Ovary (tissue), 10 donors: ENCODE measurements at places on chromosomes 12 and 14. TPM values are rescaled to one million over a fixed set of nuclear protein-coding genes. Genes with fewer than 3 reads are reported as not detected.

GRCh38 chr14:49993565-49993964 is 100.7 kb downstream of the ARF6 start:
- DNase-seq = no peak

The GRIN2B gene
- under 0.01 TPM for total RNA-seq

The MYO1H gene
- not detected for total RNA-seq

DNA sequence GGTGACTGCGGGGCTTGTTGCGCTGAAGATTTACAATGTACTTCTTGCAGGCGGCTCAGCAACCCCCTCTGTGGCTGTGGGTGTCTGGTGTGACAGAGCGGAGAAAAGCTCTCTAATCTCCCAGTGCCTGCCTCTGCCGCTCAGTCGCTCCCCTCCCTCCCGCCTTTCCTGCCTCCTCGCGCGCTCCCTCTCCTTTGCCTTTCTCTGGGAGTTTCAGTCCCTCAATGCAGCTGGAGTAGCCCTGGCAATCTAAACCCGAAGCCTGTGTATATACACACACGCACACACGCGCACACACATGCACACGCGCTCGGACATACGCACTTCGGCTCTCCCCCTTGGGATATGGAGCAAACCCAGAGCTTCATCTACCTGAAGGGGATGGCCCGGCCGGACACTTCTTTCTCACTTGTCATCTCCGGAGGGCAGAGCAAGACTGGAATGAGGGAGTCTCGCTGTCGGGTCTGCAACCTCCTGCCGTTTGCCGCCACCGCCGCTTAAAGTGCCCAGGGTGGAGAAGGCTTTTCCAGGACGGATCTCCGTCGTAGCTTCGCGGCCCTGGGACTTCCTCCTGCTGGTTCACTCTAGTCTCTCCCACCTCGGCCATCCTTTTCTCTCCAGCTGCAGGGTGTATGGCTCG is 599 bp upstream of the TRHDE start:
- peak; percentile 44 for DNase-seq

The PIWIL1 gene
- total RNA-seq = 1.3 TPM

The HOXC11 gene
- not detected for total RNA-seq

- no peak for DNase-seq
Observed at GRCh38 chr14:83257466-83258439, 1724.1 kb upstream of the SEL1L start.

The ZNF664 gene
- total RNA-seq = 67.8 TPM

DNA sequence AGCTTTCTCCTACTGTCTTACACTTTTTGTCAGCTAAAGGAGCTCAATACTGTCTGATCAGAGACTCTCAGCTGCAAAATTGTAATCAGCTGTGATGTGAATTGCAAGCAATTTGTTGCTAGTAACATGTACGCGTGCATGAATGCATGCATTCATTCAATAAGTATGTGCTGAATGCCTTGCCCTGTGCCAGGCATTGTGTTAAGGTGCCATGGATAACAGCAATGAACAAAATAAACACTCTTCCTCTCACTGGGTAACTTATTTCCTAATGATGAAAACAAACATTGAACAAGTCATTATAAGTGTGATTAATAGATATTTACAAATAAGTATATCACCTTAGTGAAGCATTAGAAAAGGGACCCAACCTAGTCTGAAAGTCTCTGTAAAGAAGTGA is 163.2 kb upstream of the ARID2 start:
- DNase-seq = no peak

DNA sequence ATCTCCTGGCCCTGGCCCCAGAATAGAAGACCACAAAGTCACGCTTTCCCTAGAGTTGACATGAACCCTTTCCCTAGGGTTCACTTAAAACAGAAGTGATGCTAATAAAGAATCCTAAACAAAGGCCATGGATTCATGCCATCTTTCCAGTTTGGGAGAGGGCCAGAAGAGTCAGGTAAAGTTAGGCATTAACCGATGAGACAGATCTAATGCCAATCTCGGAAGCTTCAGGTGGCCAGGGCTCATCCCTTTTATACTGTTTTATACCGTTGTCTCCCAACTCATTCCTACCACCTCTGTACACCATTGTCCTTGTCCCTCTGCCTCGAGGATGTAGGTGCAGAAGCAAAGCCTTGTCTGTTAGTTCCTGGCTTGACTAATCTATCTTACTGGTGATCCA is 22.8 kb upstream of the ACTR10 start:
- no peak for DNase-seq

The SLC39A5 gene
- 0.73 TPM for total RNA-seq

DNA sequence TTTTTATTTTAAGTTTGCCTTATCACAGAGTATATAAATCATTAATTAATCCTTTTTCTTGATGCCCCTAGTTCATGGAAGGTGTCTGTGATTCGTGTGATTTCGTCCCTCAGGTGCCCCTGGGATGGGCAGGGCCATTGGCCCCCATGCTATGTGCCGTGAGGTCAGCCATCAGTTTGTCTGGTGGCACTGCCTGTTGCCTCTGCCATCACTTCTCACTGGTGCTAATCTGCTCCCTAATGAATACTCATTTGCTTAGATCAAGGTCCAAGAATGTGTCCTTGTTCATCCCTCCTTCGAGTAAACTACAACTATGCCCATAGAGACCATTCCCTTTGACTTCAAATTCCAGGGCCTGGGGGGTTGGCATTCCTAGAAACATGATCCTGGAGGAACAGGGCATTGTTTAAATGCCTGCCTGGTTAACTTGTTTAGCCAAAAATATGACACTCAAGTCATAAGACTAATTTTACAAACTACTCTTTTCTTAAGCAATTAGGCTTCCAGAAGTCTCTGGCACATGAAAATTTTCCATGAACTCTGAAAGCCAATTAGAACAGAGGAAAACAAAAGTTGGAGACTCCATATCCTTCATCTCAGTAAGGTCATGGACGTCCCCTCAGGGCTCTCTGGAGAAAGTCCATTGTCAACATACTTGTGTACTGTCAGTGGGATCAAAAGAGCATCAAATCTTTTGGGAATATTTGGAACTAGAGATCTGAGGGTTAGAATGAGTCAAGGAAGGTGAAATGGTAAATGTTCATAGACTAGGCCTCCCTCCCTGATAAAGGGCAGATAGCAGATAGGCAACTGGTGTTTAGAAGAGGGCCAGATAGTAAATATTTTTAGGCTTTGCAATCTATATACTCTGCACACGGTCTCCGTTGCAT is 90.9 kb upstream of the PLXNC1 start:
- DNase-seq = no peak

DNA sequence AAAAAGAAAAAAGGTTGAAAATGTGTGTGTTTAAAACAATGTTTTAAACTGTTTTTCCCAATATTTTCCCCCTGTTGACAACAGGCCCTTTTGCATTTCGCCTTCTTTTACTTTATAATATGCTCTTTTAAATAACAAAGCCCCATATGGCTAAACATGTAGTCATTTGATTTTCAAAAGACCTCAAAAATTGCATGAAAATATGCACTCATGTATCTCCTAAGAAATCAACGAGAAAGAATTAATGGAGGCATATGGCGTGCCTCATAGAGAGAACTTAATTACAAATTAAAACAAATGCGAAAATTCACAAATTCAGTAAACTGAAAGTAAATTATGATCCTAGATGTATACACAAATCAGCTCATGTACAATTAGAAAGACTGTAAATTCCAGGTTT is 202.6 kb upstream of the FOXN3 start:
- DNase-seq = no peak

The ADAM21 gene
- not detected for total RNA-seq

DNA sequence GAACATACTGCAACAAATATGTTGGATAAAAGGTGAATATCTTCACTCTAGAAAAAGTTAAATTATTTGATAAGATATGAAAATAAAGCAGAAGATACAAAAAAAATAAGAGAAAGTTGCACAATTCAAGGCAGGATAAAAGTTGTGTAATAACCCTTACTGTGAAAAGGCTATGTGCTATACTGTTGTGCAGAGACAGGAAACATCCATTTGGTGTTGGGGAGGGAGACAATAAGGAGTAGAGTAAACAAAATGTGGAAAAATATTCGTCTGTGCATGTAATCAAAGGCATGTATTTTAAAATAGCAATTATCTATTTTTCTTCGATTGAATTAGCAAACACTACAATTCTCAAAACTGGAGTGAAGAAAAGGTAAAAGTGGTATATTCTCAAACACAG is 34.8 kb downstream of the PTHLH start:
- DNase-seq = no peak

DNA sequence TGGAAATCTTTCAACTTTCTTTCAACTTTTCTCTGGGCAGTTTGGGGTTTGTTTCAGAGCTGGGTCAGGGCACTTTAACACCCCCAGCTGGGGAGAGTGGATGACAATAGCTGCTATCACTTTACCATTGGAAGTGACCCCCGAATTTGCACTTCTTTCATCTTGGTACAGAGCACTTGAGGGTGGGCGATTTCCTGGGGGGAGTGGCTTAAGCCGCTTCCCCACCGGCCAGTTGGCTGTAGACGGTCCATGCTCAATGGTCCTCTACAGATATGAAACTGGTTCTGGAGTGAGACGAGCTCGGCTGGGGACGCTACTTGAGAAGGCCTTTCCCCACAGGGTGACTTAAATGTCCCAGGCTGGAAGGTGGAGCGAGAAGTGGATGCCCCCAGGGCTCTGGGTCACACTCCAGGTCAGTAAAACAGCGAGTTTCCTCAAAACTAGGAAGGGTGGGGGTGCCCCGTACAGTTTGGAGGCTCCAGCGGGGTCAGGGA is at the start of gene VRTN:
Gene VRTN (plus strand): TSS at position 231 of the 494 bp plus-strand sequence. CDS start 8,313 bp downstream, outside the sequence.
- DNase-seq = no peak

DNA sequence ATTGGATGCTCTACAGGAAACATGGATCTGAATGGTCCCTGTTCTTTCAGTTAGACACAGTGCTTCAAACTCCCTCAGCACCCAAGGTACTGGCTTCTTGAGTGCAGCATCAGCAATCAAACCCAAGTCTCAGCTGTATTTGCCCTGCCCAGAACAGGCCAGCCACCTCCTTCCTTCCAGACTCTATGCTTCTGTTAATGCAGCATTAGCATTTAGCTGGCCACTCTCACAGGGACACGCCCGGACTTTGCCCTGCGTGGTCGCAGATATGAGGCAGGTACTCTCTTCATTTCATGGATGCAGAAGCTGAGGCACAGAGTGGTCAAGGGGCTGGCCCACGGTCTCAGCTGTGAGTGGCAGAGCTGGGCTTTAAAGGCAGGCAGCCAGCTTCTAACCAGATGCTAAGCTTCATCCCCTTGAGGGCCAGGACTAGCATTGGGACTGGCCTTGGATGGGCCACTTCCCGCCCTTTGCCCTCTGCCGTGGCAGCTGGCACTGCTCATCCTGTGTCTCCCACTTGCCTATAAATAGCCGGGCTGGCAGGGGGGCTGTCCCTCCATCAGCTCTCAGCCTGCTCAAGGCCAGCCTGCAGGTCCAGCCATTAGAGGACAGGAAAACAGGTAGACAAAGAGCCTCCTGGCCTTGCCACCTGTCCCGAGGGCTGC is 1.5 kb upstream of the SLC25A47 start:
- DNase-seq = no peak

DNA sequence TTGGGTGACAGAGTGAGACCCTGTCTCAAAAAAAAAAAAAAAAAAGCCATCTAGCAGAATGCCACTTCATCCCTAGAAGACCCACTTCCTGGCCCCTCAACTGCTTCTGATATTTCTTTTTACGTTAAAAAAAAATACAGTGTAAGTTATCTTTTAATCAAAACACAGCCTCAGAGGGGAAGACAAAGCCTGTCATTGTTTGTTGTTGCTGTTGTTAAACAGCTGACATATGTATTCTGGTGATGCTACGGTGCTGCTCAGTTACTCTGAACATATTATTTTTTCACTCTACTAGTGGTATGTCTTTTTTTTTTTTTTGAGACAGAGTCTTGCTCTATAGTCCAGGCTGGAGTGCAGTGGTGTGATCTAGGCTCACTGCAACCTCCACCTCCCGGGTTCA is 75.4 kb downstream of the PAPLN start:
- DNase-seq = no peak
